Muscle of back (tissue), 13 donors: ENCODE measurements at places on chromosomes 12 and 14.

- no peak for DNase-seq
Observed at GRCh38 chr12:123200414-123200813, 32.5 kb downstream of the MPHOSPH9 start.

- no peak for DNase-seq
Observed at GRCh38 chr12:56241424-56242303, 11.8 kb downstream of the SLC39A5 start.

GRCh38 chr12:53670971-53671370 is 4.9 kb downstream of the ATP5MC2 start:
- DNase-seq: no peak

GRCh38 chr14:30518867-30519560 is 39.9 kb upstream of the G2E3 start:
- no peak for DNase-seq

GRCh38 chr12:124501112-124501561 is 66.3 kb downstream of the NCOR2 start:
- DNase-seq: no peak
